ENCODE measurements at places on chromosomes 4 and X.
A peak's percentile ranks its signal among the peaks of the same experiment; 100 is the strongest.

- DNase-seq, result no peak
Observed at GRCh38 chr4:106409901-106410889, 41.6 kb upstream of the GIMD1 start.

DNA sequence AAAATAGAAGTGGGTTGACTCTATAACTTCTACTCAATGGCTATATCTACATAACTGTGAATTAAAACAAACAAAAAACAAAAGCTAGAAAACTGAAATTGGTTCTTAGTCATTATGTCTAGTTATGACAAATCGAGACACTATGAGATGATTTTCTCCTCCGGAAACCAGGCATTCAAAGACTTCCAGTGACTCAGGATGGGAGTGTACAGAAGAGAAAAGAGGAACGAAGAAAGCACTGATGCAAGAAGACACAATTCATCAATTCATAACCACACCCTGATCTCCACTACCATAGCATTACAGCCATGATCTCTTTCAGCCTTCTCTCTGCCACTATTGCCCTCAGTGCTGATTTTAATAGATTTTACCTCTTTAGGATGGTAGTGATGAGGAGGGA, 253.6 kb downstream of the CBLL2 start:
- no peak for DNase-seq

DNA sequence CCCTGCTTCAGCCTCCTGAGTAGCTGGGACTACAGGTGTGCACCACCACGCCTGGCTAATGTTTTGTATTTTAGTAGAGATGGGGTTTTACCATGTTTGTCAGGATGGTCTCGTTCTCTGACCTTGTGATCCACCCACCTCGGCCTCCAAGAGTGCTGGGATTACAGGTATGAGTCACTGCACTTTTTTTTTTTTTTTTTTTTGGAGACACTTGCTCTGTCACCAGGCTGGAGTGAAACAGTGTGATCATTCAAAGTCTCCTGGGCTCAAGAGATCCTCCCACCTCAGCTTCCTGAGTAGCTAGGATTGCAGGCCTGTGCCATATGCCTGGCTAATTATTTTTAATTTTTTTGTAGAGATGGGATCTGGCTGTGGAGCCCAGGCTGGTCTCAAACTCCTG, 338.8 kb downstream of the PPP3CA start:
- no peak for DNase-seq

DNA sequence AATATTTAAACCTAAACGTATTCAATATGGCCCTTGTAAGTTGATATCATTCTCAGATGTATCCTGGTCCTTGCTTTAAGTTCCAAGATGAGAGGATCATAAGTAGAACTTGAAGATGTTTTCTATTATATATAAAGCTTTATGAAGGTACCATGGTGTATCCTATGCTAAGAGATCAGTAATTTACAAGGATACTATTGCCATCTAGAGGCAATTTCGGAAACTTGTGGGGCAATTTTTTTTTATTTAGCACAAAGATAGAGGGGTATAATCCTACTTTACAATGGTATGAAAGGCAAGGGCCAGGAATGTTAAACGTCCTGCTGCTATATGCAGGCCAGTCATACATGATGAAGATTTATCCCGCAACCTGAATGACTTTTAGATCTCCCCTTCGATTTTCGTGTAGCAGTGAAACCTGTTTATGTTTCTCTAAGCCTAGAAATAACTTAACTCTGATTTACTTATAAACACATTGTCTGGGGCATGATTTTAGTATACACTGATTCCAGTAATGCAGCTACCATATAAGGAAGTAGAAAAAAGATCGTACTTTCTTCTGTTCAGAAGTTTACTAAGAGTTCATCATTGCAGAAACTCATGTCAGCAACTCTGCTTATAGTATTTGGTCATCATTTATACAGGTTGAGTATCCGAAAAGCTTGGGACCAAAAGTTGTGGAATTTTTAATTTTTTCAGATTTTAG, 2.6 kb downstream of the SLC25A31 start:
- DNase-seq, result peak; percentile 41

DNA sequence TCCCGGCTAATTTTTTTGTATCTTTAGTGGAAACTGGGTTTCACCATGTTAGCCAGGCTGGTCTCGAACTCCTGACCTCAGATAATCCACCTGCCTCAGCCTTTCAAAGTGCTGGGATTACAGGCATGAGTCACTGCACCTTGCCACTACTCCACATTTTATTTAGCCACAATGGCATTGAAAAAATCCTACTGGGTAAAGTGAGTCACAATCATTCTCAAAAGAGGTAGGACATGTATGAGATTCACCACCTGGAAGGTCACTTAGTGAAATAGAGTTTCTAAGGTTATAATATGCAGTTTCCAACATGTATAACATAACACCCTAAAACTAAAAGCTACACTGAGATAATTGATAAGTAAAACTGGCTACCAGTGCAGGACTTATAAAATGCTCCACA, 159.2 kb downstream of the BTC start:
- no peak for DNase-seq

DNA sequence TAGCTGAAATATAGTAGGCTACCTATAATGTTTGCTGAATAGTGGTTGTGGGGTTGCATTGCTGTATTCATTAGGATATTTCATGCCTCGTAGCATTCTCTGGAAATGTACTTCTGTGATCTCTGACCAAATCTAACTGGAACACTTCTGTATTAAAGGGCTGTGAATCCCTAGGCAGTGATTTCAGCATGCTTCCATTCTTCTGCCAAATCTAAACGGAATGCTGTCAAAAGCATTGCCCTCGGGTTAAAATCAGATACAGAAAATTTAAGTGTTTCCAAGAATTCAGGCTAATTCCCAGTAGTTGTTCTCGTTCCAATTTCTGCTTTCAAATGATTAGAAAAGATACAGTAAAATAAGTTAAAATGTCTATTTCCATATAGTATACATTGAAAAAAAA, 1847.5 kb upstream of the IGFBP7 start:
- no peak for DNase-seq

- no peak for DNase-seq
Observed at GRCh38 chrX:63959975-63960374, 175.0 kb upstream of the ARHGEF9 start.

- DNase-seq, result peak; percentile 81
Observed at GRCh38 chr4:11152684-11153083, 276.0 kb downstream of the HS3ST1 start.

- DNase-seq, result no peak
Observed at GRCh38 chr4:82484996-82485783, 54.8 kb downstream of the ENOPH1 start.

DNA sequence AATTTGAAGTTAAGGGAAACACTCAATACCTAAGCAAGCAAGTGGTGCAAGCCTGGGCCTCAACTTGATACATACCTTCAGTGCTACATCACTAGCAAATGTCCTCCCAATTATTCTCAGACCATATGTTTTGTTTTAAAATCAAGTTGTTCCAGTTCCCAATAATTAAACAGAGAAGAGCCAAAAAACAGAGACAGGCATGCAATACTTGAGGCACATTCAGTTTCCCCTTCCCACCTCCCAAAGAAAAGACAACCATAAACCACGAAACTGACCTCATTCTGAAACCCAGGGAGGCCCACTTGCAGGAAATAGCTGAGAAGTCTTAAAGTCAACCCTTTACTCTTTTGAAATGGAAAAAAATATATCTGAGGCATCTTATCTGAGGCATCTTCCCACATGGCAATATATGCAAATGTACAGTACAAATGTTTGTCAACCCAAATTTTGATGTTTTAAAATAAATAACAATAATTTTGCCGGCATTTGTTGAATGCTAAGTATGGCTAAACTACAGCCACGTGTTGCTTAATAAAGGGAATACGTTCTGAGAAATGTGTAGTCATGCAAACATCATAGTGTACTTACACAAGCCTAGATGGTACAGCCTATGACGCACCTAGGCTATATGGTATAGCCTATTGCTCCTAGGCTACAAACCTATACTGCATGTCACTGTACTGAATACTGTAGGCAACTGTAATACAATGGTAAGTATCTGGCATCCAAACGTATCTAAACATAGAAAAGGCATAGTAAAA, 147.5 kb downstream of the TSPAN5 start:
- DNase-seq, result no peak

- DNase-seq, result peak; percentile 33
Observed at GRCh38 chr4:5710961-5711478, at the start of gene EVC. Gene EVC (plus strand): TSS chr4:5711201. CDS start chr4:5711381, 180 bp downstream.

GRCh38 chrX:39470588-39471407, 627.0 kb downstream of the BCOR start:
- DNase-seq, result no peak

- no peak for DNase-seq
Observed at GRCh38 chr4:185833055-185833598, 21.1 kb upstream of the SORBS2 start.

DNA sequence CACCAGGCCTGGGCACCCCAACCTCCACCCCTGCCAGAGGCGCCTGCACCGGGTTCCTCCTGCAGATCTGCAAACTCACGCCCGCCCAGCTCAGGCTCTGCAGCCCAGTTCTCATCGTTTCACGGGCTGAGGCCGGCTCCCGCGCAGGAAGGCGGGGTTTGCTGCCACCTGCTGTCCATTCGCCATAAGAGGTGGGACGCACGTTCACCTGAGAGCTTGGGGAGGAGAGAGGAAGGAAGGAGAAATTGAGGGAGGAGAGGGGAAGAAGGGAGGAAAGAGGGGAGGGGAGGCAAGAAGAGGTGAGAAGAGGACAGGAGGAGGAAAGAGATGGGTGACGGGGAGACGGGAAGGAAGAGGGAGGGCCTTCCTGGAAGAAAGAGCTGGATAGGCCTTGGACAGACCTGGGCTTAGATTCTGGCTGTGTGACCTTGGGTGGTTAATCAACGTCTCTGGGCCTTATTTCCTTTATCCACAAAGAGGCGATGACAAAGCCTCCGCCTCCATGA, 114.5 kb downstream of the ADRA2C start:
- peak; percentile 31 for DNase-seq

- no peak for DNase-seq
Observed at GRCh38 chrX:153511784-153512500, 5.5 kb upstream of the ATP2B3 start.

DNA sequence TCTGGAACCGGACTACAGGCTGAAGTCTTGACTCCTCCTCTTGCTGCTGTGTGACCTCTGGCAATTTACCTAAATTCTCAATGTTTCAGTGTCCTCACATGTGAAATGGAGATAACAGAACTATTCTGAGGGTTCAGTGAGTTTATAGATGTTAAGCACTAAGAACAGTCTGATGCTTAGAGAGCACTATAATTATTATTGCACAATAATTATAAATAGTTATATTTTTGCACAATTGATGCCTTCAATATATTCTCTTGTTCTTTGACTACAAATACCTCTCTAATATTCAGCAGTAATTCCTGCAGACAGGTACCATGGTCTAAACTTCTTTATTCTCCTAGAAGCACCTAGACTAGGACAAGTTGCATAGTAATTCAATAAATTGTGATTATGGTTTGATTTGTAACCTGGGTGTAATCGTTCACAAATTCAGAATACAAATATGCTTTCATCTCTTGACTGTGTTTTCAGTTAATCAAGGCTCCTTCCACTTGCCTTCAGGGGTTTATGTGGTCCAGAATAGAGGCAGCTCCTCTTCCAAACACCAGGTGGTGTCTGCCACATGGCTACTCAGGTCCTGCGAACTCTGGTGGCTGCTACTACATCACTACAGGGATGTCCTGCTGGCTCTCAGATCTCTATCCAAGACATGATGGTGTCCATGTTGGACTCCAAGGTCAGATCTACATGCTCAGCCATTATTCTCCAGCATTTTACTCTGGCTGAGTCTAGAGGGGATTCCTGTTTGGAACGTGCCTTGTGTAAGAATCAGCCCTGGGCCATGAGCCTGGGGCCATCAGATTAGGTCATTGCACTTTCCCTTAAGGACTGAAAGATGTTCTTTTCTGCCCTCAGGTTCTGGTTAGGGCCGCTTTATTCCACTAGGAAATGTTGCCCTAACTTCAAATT, 103.4 kb downstream of the QRFPR start:
- DNase-seq, result no peak

GRCh38 chr4:52694936-52695335, 35.8 kb upstream of the USP46 start:
- no peak for DNase-seq

DNA sequence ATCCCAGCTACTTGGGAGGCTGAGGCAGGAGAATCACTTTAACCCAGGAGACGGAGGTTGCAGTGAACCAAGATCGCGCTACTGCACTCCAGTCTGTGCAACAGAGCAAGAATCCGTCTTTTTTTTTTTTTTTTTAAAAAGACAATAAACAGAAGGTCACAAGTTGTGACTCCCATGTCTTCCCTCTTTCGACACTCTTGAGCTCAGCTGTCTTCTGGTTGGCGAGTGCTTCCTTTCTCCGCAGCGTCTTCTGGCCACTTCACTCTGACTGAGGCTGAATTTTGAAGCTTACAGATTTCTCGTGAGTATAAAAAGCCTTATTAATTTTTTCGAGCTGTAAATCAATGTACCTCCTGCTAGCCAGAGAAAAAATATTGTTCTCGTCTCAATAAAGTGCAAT, 124.9 kb downstream of the STOX2 start:
- no peak for DNase-seq

GRCh38 chr4:104756837-104757236, 262.1 kb upstream of the CXXC4 start:
- no peak for DNase-seq

GRCh38 chr4:3715061-3715854, 50.9 kb upstream of the ADRA2C start:
- DNase-seq, result no peak

DNA sequence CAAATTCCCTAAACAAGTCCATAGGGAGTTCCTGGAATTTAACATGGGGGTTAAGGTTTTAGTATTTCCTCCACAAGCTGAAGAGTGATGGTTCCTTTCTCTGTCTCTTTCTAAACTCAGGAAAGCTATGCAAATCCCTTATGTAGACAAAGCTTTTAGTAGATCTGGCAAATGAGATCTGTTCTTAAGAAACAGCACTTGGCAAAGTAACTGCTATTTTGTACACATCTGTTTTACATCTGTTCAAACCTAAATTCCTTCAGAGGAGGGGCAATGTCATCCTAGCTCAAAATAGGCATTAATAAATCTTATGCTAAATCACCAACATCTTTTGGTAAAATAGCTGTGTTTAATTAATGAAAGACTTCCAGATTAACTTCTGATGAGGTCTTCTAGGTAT, 137.8 kb upstream of the TBC1D9 start:
- DNase-seq, result no peak

DNA sequence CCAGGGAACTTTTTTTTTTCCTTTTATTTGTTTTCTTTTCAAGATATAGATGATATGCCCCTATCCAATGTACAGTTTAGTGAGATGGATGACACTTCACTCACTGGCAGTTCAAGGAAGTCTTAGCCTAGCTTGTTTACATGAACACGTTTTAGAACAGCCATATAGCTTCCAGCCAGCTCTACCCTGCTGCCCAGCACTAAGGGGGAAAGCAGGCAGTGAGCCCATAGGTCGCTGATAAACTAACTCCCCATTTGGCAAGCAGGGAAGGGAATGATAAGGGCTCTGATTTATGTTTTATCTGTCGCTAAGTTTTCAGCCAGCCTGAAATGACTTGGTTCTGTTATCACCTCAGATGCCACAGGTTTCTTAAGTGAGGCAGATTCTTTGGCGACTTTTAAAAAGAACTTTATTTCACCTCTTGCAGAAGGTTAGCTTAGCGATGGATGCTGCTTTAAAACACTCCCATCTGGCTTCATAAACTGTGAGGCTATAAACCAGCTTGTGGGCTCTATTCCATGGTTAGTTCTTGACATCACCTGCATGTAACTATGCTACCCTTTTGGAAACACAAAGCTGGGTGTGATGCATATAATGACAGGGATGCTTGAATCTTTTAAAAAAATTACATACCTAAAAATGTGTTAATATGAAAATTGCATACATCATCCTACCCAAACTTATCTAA, 348.4 kb downstream of the FBXO8 start:
- no peak for DNase-seq

- DNase-seq, result no peak
Observed at GRCh38 chr4:76022031-76022430, 1.3 kb downstream of the CXCL10 start.
